ENCODE measurements at places on chromosomes 3 and 15.

DNA sequence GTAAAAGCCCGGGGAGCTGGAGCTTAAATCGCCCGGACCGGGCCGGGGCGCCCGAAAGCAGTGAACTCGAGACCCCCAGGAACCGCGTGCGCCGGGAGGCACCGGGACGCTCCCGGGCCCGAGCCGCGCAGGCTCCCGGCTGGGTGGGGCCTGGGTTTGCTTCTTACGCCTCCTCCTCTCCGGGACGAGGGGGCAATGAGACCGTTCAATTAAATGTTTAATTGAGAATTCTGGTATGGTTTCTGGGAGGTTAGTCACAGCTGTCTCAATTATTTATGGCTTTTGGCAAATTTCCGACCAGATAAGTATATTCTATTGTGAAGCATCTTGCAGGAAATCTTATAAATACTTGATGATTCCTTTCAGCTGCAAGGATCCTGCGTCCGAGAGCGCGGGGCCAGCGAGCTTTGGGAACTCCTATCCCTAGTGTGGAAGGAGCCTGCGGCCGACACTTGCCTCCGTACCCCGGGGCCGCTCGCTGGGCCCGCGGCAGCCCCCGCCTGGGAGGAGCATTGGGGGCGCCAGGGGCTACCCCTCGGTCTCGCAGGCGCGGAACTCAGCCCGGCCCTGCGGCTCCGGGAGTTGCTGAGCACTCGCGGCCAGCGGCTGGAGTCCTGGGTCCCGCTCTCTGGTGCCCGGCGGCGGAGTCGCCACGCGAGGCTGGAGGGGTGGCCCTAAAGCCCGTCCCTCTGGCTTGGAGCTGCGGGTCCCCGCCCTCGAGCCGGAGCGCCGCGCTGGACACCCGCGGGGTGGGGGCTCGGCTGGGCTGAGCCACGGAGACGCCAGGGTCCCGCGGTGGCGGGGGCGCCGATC, 10.3 kb downstream of the ISL2 start:
- no peak for DNase-seq

GRCh38 chr3:153273767-153274435, 111.9 kb downstream of the RAP2B start:
- peak; percentile 25 for DNase-seq

- DNase-seq = no peak
Observed at GRCh38 chr3:128559486-128560225, 66.7 kb upstream of the GATA2 start.

GRCh38 chr3:38129058-38129457, 7.9 kb downstream of the ACAA1 start:
- no peak for DNase-seq

DNA sequence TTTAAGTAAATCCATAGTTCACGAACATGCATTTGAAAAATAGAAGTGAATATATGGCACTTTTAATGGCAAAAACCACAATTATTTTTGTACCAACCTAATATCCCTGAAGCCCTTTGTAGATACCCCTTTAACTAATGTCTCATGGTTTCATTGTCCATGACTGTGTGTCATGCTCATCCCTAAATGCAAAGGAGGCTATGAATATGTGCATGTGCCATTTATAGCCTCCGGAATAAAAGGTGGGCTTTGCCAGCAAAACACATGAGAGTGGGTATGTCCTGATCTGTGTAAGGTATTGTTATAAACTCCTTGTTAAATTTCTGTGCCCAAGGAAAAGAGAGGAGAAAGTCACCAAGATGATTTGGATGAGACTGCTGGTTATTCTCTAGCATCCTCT, 20.5 kb upstream of the SOX14 start:
- no peak for DNase-seq

DNA sequence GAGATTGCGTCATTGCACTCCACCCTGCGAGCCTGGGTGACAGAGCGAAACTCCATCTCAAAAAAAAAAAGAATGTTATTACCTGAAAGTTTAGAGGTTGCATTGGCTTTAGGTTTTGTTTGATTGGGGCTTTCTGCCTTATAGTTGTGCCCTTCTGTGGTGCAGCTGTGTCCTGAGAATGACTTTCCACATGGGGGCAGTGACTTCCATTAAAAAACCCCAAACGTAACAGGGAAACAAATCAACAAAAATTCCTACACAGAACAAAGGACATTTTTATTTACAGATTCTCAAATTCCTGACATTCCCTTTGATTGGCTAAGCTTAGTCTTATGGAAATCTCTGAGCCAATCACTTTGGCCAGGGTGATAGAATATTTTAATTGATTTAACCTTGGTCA, 154.1 kb upstream of the GPR149 start:
- no peak for DNase-seq

DNA sequence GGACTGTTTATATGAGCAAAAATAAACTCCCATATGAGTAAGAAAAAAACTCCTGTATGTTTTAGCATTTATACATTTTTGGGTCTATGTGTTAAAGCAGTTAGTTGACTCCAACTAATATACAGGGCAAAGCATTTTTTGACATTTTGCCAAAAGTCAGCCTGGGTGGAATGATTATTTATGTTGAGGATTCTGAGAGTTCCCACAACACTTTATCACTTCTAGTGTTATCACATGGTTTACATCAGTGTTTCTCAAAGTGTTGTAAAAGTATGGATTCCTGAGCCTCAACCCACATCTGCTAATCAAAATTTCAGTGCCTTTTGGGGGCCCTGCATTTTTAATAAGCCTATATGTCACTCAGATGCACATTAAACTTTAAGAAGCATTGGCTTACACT, 337.3 kb upstream of the WNT5A start:
- DNase-seq = no peak

- no peak for DNase-seq
Observed at GRCh38 chr15:63466378-63467192, 37.8 kb upstream of the USP3 start.

GRCh38 chr3:112095731-112096130, 9.5 kb downstream of the C3orf52 start:
- DNase-seq = no peak

DNA sequence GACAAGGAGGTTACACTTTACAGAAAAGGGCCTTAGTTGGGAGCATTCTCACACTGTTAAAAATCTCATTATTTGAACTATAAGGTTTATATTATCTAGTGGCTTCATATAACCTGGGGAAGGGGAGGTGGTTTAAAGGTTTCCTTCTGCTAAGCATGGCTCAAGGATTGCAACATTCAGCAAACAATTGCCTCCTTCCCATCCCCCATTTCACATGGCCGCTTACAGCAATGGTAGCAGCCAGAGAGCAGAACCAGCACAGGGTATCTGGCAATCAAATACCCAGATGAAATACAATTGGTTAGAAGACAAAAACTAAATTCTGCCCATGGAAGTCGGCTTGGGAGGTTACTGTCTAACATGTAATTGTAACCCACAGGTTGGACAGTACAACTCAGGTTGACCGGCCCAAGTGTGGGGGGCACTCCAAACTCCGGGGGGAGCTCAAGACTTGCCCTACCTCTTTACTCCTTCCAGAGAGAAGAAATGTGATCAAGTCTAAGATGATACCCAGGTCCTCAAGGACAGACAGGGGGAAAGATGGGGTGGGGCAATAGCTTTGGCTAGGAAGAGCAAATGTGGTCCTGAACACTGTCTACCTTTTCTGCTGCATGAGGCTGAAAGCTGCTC, 15.5 kb downstream of the ETV5 start:
- no peak for DNase-seq
